ENCODE measurements at places on chromosomes 7 and 10. TPM values are rescaled to one million over a fixed set of nuclear protein-coding genes. Genes with fewer than 3 reads are reported as not detected.
A peak's percentile ranks its signal among the peaks of the same experiment; 100 is the strongest.

- H3K36me3 ChIP-seq: peaks cover 21% of the 10 kb centered on the region
- H3K27me3 ChIP-seq: no peaks in the 10 kb centered on the region
- H3K4me1 ChIP-seq: peaks cover 29% of the 10 kb centered on the region
- no peak for DNase-seq
These were observed 237.3 kb downstream of the CDK14 start for GRCh38 chr7:90833443-90833842.

- H3K27me3 ChIP-seq: no peaks in the 10 kb centered on the region
- H3K4me3 ChIP-seq: peak overlapping the region; percentile 81
- peak overlapping the region; percentile 68 for H3K27ac ChIP-seq
- no peak for DNase-seq
These were observed 744 bp upstream of the BICC1 start for GRCh38 chr10:58511765-58512490.

- H3K4me3 ChIP-seq: no peak overlapping the region
- peaks cover 11% of the 10 kb centered on the region for H3K4me1 ChIP-seq
- no peak for DNase-seq
- no peak overlapping the region for H3K27ac ChIP-seq
- H3K36me3 ChIP-seq: no peaks in the 10 kb centered on the region
These were observed 30.4 kb upstream of the DMBT1 start for GRCh38 chr10:122530177-122530576.

DNA sequence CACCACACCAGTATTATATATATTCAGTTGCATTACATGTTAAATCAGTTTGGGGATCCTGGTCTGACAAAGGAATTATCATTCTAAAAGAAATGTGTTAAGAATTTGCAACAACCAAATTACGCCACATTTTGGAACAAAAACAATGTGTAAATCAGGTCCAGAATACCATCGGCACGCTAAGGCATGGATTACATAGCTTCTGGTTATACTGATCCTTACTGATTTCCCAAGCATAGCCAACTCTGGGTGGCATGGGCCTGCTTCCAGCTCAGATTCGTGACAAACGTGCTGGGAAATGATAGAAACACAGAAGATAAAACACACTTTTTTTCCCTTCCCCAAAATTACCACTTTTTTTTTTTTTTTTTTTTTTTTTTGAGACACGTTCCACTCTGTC, 660.0 kb downstream of the SORCS1 start:
- H3K27me3 ChIP-seq: peaks cover 2% of the 10 kb centered on the region
- no peak overlapping the region for H3K27ac ChIP-seq
- no peaks in the 10 kb centered on the region for H3K4me1 ChIP-seq
- H3K36me3 ChIP-seq: no peaks in the 10 kb centered on the region

DNA sequence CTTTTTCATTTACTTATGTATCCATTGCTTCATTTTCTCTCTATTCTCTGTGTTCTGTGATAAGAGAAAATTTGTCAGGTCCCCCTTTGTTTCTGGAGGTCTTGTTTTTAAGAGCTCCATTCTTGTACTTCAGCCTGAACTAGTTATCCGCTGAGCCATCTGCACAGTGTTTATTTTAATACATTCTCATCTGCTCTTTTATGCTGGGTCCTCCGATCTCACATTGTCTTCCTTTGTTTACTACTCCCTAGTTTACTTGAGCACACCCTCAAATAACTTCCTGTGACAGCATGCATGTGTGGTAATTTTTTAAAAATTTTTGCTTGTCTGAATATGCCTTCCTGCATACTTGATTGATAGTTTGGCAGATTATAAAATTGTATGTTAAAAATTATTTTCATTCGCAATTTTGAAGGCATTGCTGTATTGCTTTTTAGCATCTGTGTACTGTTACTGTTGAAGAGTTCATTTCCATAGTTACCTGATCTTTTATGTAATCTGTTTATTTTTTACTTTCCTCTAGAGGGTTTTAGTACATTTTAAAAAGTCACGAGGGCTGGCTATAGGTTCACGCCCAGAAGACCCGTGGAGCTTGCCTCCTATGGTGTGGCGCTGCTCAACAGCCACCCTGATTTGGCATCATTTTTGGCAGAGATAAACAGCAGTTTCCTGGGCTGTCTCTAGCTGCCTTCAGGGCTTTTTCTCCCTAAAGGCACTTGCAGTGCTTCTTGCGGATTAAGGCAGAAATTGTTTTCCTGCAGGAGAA, 31.9 kb downstream of the RSBN1L start:
- H3K36me3 ChIP-seq: no peaks in the 10 kb centered on the region
- no peak for DNase-seq
- peak overlapping the region; percentile 30 for H3K4me3 ChIP-seq

The MICALL2 gene
- total RNA-seq: 63.1 TPM

GRCh38 chr10:131954356-131954965, 27.3 kb downstream of the BNIP3 start:
- no peaks in the 10 kb centered on the region for H3K27me3 ChIP-seq
- no peak for DNase-seq
- no peak overlapping the region for H3K4me3 ChIP-seq
- H3K4me1 ChIP-seq: no peaks in the 10 kb centered on the region
- H3K36me3 ChIP-seq: peaks cover 30% of the 10 kb centered on the region

- peaks cover under 1% of the 10 kb centered on the region for H3K27me3 ChIP-seq
- no peaks in the 10 kb centered on the region for H3K36me3 ChIP-seq
- DNase-seq: no peak
- no peak overlapping the region for H3K27ac ChIP-seq
These were observed 98.7 kb downstream of the ITIH5 start for GRCh38 chr10:7567911-7568620.

DNA sequence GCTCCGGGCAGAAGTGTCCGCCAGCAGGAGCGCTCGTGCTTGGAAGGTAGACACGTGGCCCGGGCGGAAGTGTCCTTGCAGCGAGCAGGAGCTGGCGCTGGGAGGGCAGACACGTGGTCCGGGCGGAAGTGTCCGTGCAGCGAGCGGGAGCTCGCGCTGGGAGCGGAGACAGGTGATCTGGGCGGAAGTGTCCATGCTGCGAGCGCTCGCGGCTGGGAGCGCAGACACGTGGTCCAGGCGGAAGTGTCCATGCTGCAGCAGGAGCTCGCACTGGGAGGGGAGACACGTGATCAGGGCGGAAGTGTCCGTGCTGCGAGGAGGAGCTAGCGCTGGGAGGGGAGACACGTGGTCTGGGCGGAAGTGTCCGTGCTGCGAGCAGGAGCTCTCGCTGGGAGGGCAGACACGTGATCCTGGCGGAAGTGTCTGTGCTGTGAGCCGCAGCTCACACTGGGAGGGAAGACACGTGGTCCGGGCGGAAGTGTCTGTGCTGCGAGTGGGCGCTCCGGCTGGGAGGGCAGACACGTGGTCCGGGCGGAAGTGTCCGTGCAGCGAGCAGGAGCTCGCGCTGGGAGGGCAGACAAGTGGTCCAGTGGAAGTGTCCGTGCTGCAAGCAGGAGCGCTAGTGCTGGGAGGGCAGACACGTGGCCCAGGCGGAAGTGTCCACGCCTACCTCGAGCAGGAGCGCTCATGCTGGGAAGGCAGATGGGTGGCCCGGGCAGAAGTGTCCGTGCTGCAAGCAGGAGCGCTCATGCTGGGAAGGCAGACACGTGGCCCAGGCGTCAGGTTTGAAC, 41.1 kb upstream of the PRKAR1B start:
- no peak overlapping the region for H3K4me3 ChIP-seq
- DNase-seq: no peak
- peaks cover 36% of the 10 kb centered on the region for H3K36me3 ChIP-seq
- no peaks in the 10 kb centered on the region for H3K27me3 ChIP-seq
- no peak overlapping the region for H3K27ac ChIP-seq
- peaks cover 31% of the 10 kb centered on the region for H3K4me1 ChIP-seq

- no peak overlapping the region for H3K27ac ChIP-seq
- H3K4me3 ChIP-seq: no peak overlapping the region
- H3K36me3 ChIP-seq: no peaks in the 10 kb centered on the region
- no peak for DNase-seq
- peaks cover 10% of the 10 kb centered on the region for H3K27me3 ChIP-seq
These were observed 36.6 kb downstream of the ABCB5 start for GRCh38 chr7:20651960-20652544.

- H3K27me3 ChIP-seq: no peaks in the 10 kb centered on the region
- no peak for DNase-seq
- peaks cover 3% of the 10 kb centered on the region for H3K36me3 ChIP-seq
- peaks cover 40% of the 10 kb centered on the region for H3K4me1 ChIP-seq
- H3K4me3 ChIP-seq: peak overlapping the region; percentile 24
- H3K27ac ChIP-seq: peak overlapping the region; percentile 63
These were observed 45.7 kb downstream of the ATXN7L1 start for GRCh38 chr7:105830405-105831301.

GRCh38 chr7:138961159-138961558, 20.0 kb downstream of the KIAA1549 start:
- H3K4me1 ChIP-seq: no peaks in the 10 kb centered on the region
- no peak overlapping the region for H3K27ac ChIP-seq
- no peak overlapping the region for H3K4me3 ChIP-seq
- H3K36me3 ChIP-seq: no peaks in the 10 kb centered on the region
- no peak for DNase-seq

DNA sequence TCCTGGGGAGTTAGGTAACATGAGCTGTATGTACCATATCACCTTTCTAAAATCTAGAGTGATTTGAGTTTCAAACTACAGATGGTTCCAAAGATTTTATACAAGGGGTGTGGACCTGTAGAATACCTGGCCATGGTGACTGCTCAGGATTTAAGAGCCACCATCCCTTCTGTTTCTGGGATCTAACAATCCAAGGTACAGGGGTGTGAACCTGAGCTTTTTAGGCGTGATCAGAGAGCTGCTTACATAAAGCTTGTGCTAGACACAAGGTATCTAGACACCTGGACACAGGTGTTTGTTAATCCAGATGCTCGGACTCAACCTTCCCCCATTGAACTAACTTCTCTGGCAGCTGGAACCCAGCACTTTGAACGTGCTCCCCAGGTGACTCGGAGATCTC, 516.4 kb downstream of the RPS24 start:
- H3K27ac ChIP-seq: no peak overlapping the region
- H3K4me1 ChIP-seq: peaks cover 11% of the 10 kb centered on the region
- H3K36me3 ChIP-seq: no peaks in the 10 kb centered on the region
- no peak for DNase-seq
- H3K27me3 ChIP-seq: peaks cover 73% of the 10 kb centered on the region

DNA sequence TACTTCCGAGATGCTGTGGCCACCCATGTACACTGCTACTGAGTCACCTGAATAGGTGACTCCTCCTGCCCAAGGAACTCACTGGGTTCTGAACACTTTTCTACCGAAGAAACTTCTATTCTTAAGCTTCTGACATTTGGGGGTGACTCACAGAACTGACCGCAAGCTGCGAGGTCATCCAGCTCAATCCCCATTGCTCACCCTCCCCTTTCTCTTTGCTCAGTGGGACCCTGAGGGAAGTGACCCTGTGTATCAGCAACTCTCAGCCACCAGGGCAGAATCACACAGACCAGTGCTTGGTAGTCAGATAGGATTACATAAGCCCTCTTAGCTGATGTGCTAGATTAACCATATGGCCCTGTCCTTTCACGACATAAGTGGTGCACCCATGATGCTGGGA, 46.3 kb downstream of the INSYN2A start:
- no peaks in the 10 kb centered on the region for H3K27me3 ChIP-seq
- H3K36me3 ChIP-seq: peaks cover 3% of the 10 kb centered on the region
- H3K4me3 ChIP-seq: no peak overlapping the region
- peaks cover 30% of the 10 kb centered on the region for H3K4me1 ChIP-seq

DNA sequence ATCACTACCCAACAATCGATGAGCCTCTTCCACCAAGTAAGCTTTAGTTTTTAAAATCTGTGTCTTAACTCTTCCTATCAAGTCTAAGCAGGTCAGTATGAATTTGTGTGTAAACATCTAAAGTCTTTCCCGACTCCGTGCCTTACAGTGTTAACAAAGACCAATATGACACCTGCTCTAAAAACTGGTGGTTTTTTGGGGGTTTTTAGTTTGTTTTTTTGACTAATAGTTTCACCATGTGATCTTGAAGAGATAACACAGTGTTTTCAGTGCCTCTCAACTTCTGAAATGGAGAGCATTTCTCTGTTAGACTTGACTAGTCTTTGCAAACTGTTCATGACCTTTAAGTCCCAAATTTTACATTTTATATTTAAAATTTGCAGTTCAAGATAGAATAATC, 132.0 kb upstream of the STK17A start:
- no peak overlapping the region for H3K4me3 ChIP-seq
- no peak overlapping the region for H3K27ac ChIP-seq
- peaks cover 6% of the 10 kb centered on the region for H3K4me1 ChIP-seq
- peaks cover 37% of the 10 kb centered on the region for H3K27me3 ChIP-seq
- no peaks in the 10 kb centered on the region for H3K36me3 ChIP-seq
- DNase-seq: no peak

- no peak overlapping the region for H3K27ac ChIP-seq
- peaks cover 5% of the 10 kb centered on the region for H3K36me3 ChIP-seq
- H3K4me1 ChIP-seq: no peaks in the 10 kb centered on the region
- no peak overlapping the region for H3K4me3 ChIP-seq
- DNase-seq: no peak
These were observed 4.2 kb upstream of the PILRA start for GRCh38 chr7:100369105-100369504.

DNA sequence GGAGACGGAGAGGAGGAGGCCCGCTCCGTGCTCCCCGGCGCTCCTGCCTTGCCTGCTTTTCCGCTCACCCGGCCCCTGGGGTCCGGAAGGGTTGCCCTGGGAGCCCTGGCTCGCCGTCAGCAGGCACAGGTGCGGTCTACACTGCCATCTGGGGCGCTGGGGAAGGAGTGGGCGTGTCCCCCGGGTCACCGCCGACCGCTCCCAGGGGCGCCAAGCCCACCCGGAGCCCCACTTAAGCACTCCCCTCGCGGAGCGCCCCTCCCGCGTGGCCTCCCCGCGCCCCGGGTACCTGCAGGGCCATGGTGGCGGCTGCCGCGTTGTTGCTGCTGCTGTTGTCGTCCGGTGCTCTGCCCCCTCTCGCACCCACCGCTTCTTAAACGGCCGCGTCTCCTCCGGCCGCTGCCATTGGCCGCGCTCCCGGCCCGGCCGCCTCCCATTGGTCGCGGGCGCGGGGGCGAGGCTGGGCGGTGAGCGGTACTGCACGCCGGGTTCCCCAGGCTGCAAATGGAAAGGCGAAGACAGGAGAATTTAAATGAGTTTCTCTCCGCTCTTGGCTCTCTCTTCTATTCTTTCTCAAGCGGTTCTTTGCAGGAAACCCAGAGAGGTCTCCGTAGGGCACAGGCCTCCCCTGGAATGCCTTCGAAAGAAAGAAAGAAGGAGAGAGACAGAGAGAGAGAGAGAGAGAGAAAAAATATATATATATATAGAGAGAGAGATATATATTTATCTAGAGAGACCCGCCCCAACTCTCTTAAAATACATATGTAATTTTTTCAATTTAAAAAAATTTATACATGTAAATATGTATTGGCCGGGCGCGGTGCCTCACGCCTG, at the start of gene ACBD7:
Gene ACBD7 (minus strand): TSS at position 349 of the 834 bp plus-strand sequence. CDS start 48 bp downstream, at position 301.
- no peak within 1 kb of the TSS for H3K27ac ChIP-seq
- H3K4me3 ChIP-seq: peak within 1 kb of the TSS; percentile 70
- peaks cover 3% of the 10 kb centered on the region for H3K36me3 ChIP-seq
- DNase-seq: peak; percentile 90
